ENCODE measurements at places on chromosomes 6 and 20. TPM values are rescaled to one million over a fixed set of nuclear protein-coding genes. Genes with fewer than 3 reads are reported as not detected.
A peak's percentile ranks its signal among the peaks of the same experiment; 100 is the strongest.

DNA sequence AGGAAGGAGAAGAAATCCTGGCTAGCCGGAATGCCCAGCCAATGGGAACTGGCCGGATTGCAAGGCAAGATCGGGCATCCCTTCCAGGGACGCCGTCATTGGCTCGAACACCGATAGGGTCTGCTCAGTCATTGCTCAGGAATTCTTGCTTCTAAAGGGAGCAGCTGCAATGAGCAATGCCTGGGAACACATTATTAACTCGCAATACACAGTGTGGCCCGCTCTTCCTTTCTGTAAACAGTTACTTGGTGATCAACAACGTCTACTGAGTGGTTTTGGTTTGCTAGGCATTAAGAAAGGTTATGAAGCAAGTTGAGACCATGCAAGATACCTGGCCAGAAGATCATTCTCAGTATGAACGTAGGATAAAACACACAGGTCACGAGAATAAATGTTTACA lies 165.4 kb upstream of the CITED2 start:
- DNase-seq = peak; percentile 41
- H3K4me3 ChIP-seq = peak overlapping the region; percentile 73
- H3K27me3 ChIP-seq = no peaks in the 10 kb centered on the region
- H3K27ac ChIP-seq = peak overlapping the region; percentile 93
- peaks cover 78% of the 10 kb centered on the region for H3K4me1 ChIP-seq

- peaks cover 27% of the 10 kb centered on the region for H3K27me3 ChIP-seq
- H3K27ac ChIP-seq = no peak overlapping the region
- H3K4me1 ChIP-seq = no peaks in the 10 kb centered on the region
- no peaks in the 10 kb centered on the region for H3K36me3 ChIP-seq
- DNase-seq = no peak
- no peak overlapping the region for H3K4me3 ChIP-seq
Measured at GRCh38 chr6:154705471-154706113, 27.6 kb upstream of the SCAF8 start.

DNA sequence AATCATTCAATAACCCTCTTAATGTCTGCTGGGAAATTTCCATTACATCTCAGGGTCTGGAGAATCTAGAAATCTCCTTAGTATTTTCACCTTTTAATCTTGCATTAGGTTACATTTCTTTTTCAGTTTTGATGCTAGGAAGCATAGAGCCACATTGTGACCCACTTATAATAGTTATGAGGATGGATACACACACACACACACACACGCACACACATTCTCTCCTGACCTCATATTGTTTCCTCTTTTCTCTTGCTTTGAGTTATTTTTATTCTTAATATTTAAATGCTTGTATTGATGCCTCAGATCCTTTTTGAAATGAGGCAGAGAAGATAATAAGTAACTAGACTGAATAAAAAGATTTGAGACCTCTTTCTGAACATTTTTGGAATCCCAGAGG lies 128.4 kb downstream of the KLHL32 start:
- H3K27me3 ChIP-seq = no peaks in the 10 kb centered on the region
- H3K36me3 ChIP-seq = no peaks in the 10 kb centered on the region
- H3K27ac ChIP-seq = no peak overlapping the region
- H3K4me3 ChIP-seq = no peak overlapping the region
- no peak for DNase-seq

DNA sequence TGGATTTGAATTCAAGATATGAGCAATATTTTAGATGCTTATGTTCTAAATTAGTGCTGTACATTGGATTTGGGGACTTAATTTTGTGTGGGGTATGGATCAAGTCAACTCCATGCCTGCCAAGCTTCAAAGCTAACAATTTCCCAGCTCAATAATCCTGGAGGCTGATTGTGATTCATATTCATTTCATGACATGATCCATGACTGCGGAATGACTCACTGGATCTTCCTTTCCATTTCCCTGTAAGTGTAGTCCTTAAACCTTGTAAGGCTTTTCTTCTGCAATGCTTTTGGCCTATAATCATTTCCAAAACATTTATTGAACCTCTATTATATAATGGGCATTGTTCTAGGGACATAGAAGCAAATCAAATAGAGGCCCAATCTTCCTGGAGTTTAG lies 44.7 kb upstream of the CCN2 start:
- no peaks in the 10 kb centered on the region for H3K4me1 ChIP-seq
- no peak overlapping the region for H3K27ac ChIP-seq
- no peaks in the 10 kb centered on the region for H3K36me3 ChIP-seq
- no peak overlapping the region for H3K4me3 ChIP-seq

GRCh38 chr6:25943887-25944286 lies 13.4 kb upstream of the SLC17A2 start:
- H3K4me1 ChIP-seq = peaks cover 22% of the 10 kb centered on the region
- no peak overlapping the region for H3K27ac ChIP-seq
- H3K27me3 ChIP-seq = no peaks in the 10 kb centered on the region
- no peak for DNase-seq

GRCh38 chr6:82178077-82178758 lies 69.3 kb downstream of the IBTK start:
- peaks cover 4% of the 10 kb centered on the region for H3K4me1 ChIP-seq
- no peak overlapping the region for H3K4me3 ChIP-seq
- no peaks in the 10 kb centered on the region for H3K27me3 ChIP-seq
- peaks cover 27% of the 10 kb centered on the region for H3K36me3 ChIP-seq
- no peak for DNase-seq

DNA sequence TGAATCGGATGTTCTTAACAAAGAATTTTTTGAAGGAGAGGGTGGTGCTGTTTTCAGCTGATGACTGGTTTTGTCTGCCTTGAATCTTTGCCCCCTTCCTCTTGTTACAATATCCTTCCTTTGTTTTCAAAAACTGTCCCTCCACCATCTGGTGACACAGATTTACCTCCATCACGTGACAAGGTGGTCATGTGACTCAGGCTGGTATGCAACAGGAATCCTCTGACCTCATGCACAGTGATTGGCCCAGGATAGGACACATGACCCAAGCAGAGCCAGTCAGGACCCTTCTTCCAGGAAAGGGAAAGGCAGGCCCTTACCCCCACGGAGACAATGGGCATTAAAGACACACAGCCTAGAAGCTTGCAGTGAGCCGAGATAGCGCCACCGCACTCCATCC lies 84.7 kb upstream of the MC3R start:
- no peaks in the 10 kb centered on the region for H3K4me1 ChIP-seq
- DNase-seq = no peak
- no peak overlapping the region for H3K4me3 ChIP-seq
- no peaks in the 10 kb centered on the region for H3K36me3 ChIP-seq

The L3MBTL1 gene
- total RNA-seq = 6.8 TPM

The CCN5 gene
- total RNA-seq = not detected

The CD109 gene
- total RNA-seq = 1.7 TPM
